ENCODE measurements at places on chromosomes 2 and 18. TPM values are rescaled to one million over a fixed set of nuclear protein-coding genes. Genes with fewer than 3 reads are reported as not detected.

The DPP10 gene
- total RNA-seq, result 0.68 TPM

The ALS2 gene
- total RNA-seq, result 21.3 TPM

The DSC2 gene
- 36.4 TPM for total RNA-seq

The CNGA3 gene
- not detected for total RNA-seq

The MDH1B gene
- total RNA-seq, result 2.0 TPM

The CD226 gene
- total RNA-seq, result 0.05 TPM

The SPATS2L gene
- total RNA-seq, result 58.2 TPM

The IL36A gene
- total RNA-seq, result not detected

GRCh38 chr2:64941801-64942200 lies 47.4 kb upstream of the SLC1A4 start:
- DNase-seq, result no peak

DNA sequence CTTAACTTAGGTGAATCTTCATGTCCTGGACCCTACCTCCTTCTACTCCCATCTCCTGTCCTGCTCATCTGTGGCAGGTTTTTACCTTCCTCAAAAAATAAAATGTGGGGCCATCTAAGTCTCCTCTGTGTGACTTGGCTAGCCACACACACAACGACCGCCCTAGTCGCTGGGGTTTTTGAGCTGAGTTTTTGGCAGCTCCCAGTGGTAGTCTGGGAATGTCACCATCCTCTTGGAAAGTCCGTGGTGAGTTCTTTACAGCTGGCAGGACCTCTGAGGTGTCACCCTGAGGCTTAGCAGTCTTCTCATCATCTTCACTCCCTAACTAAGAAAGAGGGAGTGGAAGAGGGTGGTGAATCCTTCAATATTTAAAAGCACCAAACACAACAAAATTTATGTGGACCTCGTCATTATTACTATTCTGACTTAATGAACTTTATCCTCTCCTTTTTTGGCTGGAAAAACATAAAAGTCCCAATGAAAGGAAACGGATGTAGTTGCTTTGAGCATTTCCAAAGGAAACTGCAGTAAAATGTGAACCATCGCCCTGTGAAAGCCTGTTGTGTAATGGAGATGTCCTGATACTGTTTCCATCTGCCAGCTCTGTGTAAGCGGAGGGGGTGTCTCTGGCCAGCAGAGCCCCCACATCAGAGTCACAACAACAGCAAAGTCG lies 78.6 kb downstream of the VAPA start:
- no peak for DNase-seq

- DNase-seq, result no peak
These were observed 103.9 kb downstream of the KLHL14 start for GRCh38 chr18:32668956-32669355.

- no peak for DNase-seq
These were observed 6.6 kb downstream of the KIF1A start for GRCh38 chr2:240813231-240813921.

- no peak for DNase-seq
These were observed 267.8 kb upstream of the EPAS1 start for GRCh38 chr2:46029332-46029811.

- no peak for DNase-seq
These were observed 11.0 kb downstream of the IL18R1 start for GRCh38 chr2:102366406-102367112.

GRCh38 chr2:47360927-47361326 lies 42.0 kb upstream of the MSH2 start:
- DNase-seq, result no peak

DNA sequence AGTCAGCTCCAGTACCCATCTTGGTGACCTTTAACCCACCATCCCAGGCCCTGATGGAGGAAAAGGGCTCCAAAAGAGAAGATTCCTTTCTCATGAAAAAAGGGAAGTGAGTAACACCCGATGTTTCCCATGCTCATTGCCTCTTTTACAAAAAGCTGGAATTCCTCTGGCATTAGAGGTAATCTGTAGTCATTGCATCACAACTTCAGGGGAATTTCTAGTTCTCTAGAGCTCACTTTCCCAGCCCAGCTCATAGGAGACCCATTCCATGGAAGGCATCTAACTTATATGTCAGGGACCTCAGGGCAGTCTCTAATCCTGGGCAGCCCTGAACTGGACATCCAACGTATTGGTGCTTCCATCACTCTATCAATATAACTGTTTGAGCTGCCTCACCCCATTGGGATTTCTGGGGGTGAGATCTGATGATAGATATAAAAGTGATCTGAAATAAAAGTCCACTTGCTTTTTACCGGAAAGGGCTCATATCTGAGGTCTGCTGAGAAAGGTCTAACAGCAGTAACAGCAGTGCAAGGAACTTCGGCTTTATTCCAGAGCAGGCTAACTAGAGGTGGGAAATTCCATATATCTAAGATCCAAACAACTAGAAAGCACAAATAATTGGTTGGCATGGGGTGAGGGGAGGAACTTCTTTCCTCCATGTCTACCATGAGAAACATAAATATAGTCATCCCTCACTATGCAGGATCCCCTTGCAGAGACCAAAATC lies 106.1 kb downstream of the ETAA1 start:
- no peak for DNase-seq

- DNase-seq, result peak; percentile 31
These were observed 40.9 kb downstream of the HS1BP3 start for GRCh38 chr2:20609995-20610357.

- no peak for DNase-seq
These were observed 39.7 kb downstream of the RHOB start for GRCh38 chr2:20486571-20486970.

DNA sequence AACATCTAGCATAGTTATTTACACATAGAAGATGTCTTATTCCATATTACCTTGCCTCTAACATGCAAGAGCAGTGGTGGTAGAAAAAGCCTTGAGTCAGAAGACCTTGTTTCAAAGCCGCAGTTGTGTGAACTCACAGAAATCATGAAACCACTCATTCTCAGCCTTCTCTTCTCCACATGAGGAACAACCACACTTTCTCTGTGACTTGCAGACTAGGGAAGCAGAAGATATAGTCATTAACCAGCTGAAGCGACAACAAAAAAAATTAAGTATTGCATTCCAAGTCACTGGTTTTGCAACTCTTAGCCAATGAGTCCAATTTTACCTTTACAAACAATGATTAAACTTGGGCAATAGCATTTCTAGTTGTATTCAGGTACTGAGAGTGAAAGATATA lies 19.0 kb downstream of the TWSG1 start:
- DNase-seq, result no peak

DNA sequence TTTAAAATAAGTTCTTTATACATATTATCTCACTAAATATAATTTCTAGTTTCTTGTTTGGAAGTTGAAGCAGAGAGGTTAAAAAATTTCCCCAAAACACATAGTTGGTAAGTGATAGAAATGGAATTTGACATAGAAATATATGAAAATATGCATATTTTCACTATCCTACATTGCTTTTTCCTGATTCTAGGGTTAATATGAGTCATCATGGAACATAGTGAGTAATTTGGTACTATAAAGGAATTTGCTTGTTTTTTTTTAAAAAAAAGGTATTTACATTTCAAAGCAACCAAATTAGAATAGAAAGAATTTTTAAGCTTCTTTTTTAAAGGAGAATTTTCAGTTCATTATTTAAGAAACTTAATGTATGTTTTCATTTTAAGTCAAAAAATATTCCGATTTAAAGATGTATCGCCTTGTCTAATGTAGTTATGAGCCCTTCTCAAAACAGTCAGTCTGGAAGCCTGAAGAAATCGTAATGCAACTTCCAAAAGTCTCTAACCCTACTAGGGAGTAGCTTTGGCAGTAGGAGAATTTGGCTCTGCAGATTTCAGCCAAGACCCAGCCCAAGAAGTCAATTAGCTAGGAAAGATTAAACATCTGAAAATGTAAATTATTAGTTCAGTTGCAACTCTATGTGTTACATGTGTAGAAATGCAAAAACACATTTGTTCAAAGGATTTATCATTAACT lies 147.3 kb downstream of the RDH14 start:
- DNase-seq, result no peak

GRCh38 chr2:41488888-41489287 lies 558.9 kb upstream of the PKDCC start:
- no peak for DNase-seq

DNA sequence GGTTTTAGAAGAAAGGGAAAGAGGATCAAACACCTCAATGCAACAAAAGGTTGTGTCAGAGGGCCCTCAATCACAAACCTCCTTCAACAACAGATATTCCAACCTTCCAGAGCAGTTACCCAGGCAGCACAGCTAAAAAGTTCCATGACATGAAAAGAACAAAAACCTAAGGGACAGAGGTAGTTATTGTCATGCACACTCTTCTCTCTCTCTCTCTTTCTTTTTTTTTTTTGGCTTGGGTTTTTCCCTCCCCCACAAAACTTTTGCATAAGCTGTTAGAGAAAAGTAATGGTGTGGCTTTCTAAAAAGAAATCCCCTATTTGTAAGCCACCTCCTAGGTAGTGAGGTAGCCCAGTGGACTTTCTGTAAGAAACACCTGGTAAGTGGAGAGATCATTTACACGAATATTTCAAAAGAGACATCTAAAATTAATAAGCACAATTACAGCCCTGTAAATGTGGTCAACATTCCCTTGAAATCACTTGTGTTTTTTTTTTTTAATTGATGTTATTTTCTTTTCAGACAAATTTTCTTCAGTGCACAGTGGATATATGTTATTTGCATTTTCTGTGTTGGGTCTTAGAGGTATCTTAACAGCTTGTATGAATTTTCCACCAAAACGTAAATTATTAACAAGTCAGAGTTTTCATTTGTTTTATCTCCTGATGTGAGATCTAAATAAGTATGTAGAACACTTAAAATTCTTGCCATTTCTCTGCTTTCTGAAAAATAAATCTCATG lies 48.4 kb downstream of the ZEB2 start:
- no peak for DNase-seq

DNA sequence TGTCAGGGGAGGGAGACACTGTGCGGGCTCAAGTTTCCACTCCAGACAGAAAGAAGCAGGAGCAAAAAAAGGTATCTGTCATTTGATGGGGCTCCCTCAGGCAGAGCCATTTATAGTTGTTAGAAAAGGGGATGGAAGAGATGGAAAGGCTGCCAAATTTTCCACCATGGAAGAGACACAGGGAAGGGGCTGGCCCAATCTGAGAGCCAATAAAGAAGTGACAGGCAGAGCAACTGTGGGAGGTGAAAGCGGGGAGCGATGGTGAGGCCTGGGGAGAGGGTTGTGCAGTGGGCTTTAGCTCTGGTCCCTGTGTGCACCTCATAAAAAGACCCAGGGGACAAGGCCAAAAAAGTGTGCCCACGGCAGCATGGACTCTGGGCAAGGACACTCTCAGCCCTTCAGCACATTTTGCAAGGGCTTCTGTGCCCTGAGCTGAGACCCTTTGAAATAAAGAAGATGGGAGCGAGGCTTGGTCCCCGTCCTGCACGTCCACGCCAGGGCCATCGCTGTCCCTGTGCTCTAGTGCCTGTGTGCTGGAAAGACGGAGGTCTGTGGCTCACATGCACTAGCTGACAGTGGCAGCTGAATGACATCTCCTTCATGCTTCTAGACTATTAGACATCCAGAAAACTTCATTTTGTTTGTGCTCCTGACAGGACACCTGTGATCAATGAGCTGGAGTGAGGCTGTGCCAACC lies 456.7 kb upstream of the HS6ST1 start:
- DNase-seq, result peak; percentile 40

DNA sequence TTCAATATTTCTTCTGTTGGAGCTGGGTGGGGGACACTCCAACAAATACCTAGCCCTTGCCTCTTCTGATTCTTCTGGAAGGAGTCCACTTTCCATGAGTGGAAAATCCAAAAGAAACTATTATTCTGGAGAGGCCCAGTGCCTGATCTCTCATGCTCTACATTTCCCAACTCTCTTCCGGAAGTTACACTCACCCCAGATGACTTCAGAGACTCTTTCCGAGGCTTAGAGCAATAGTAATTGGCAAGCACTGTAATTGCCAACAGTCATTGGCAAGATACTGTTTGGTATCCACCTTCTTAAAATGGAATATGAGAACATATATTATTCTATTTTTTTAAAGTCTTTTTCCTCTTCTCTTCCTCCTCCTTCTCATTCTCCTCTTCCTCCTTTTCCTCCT lies 60.5 kb upstream of the CYRIA start:
- DNase-seq, result no peak

- DNase-seq, result peak; percentile 37
These were observed 148.3 kb upstream of the HDAC4 start for GRCh38 chr2:239548965-239549595.

DNA sequence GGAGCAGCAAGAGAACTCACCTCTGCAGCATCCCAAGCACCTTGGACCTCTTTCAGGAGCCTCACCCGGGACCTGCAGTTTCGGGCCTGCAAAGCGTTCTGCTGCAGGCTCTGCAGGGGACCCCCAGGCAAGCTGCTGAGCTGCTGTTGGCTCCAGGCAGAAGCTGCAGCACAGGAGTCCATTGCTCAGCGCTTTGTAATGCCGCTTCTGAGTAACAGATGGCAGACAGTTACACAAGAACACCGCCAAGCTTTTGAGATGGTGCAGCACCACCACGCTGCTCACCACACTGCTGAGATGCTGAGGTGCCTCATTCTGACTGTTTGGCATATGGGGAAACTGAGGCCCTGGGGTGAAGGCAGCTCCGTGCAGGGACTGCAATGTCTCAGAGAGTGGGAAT lies 1.9 kb upstream of the GALNT14 start:
- DNase-seq, result no peak

DNA sequence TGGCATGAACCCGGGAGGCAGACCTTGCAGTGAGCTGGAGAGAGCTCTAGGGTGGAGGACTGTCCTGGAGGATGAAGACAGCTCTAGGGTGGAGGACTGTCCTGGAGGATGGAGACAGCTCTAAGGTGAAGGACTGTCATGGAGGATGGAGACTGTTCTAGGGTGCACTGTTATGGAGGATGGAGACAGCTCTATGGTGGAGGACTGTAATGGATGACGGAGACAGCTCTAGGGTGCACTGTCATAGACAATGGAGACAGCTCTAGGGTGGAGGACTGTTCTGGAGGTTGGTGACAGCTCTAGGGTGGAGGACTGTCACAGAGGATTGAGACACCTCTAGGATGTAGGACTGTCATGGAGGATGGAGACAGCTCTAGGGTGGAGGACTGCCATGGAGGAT lies 21.1 kb upstream of the KCNG2 start:
- DNase-seq, result no peak

DNA sequence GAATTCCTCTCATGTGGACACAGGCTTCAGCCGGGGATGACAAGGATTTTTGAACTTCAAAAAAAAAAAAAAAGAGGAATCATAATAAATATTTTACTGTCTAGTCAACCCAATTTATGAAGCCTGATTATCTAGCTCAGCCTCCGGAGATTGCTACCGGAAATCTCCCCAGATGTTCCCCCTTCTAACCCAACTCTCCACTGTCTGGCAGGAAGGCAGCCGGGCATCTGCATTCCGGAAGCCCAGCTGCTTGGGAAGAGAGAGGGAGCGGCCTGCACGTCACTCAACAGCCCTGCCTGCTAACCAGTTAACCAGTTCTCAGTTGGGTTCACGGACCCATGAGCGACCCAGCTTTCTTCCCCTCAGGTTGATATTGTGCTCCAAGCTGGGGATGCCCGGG lies 87.2 kb upstream of the POU3F3 start:
- no peak for DNase-seq

DNA sequence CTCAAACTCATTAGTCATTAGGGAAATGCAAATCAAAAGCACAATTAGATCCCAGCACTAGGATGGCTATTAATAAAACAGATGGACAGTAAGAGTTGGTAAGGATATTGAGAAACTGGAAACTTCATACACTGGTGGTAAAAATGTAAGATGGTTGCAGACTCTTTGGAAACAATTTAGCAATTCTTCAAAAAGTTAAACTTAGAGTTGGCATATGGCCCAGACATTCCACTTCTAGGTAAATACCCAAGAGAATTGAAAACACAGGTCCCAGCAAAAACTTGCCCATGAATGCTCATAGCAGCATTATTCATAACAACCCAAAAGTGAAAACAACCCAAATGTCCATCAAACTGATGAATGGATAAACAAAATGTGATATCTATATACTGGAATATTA lies 84.9 kb upstream of the ZFP36L2 start:
- DNase-seq, result no peak

All from suprapubic skin (tissue), 4 donors.